ENCODE measurements at places on chromosomes 16 and 17. TPM values are rescaled to one million over a fixed set of nuclear protein-coding genes. Genes with fewer than 3 reads are reported as not detected.

Gene RBFOX1
- total RNA-seq, result not detected

Gene PAM16
- total RNA-seq, result 35.1 TPM

Gene LITAFD
- not detected for total RNA-seq

Gene CD300LG
- not detected for total RNA-seq

Gene NEUROD2
- total RNA-seq, result not detected

Gene ZNF771
- total RNA-seq, result 3.4 TPM

Gene CDH13
- not detected for total RNA-seq

Gene PDIA2
- total RNA-seq, result not detected

Gene KRT222
- total RNA-seq, result not detected

Gene ABCA6
- total RNA-seq, result 0.35 TPM

Gene TNFRSF17
- not detected for total RNA-seq

Gene FAM171A2
- 0.08 TPM for total RNA-seq

Gene VTN
- 0.08 TPM for total RNA-seq

Gene SLC12A3
- not detected for total RNA-seq

Gene TLCD1
- total RNA-seq, result 2.3 TPM

Gene SPATA22
- total RNA-seq, result 0.81 TPM

Gene CCDC200
- total RNA-seq, result not detected

Gene WNT9B
- total RNA-seq, result not detected

Gene OR3A3
- total RNA-seq, result not detected

Gene EVPLL
- total RNA-seq, result not detected

Gene CCL16
- not detected for total RNA-seq

Gene ACSM2A
- not detected for total RNA-seq

Gene NEURL4
- 34.7 TPM for total RNA-seq

Gene CDIP1
- total RNA-seq, result 44.2 TPM

Gene TMEM256
- total RNA-seq, result 48.3 TPM

Gene TERB1
- total RNA-seq, result 0.27 TPM

Gene FKBP10
- total RNA-seq, result 0.44 TPM

Gene CFAP119
- 3.0 TPM for total RNA-seq

Gene HAP1
- 0.25 TPM for total RNA-seq

Gene DNASE1L2
- total RNA-seq, result 2.0 TPM

Gene ABAT
- total RNA-seq, result 5.4 TPM

Gene TEKT5
- not detected for total RNA-seq

Gene NKD1
- total RNA-seq, result 0.81 TPM

Gene XAF1
- total RNA-seq, result 446 TPM

Gene GPR142
- total RNA-seq, result not detected

Gene FBXW10B
- 0.60 TPM for total RNA-seq

Gene CD300E
- not detected for total RNA-seq

Gene HBA2
- total RNA-seq, result not detected

Gene TGFB1I1
- 0.48 TPM for total RNA-seq

Gene TBC1D3E
- total RNA-seq, result not detected

Gene TMEM220
- total RNA-seq, result 0.42 TPM

Gene SMIM36
- total RNA-seq, result not detected

Gene KRTAP16-1
- total RNA-seq, result not detected

Gene SHBG
- not detected for total RNA-seq

Gene PIRT
- not detected for total RNA-seq

Gene FBXW10
- not detected for total RNA-seq

Gene CCL1
- total RNA-seq, result 0.87 TPM

Gene CLEC19A
- total RNA-seq, result not detected

Data from activated CD4-positive, alpha-beta T cell treated with anti-CD3 and anti-CD28 coated beads, Interleukin-2, amount 10 ng/mL, durations not matched to agents 7 days and 5 days (primary cell).